H1 (cell line): ENCODE measurements at places on chromosomes 1 and 21.

DNA sequence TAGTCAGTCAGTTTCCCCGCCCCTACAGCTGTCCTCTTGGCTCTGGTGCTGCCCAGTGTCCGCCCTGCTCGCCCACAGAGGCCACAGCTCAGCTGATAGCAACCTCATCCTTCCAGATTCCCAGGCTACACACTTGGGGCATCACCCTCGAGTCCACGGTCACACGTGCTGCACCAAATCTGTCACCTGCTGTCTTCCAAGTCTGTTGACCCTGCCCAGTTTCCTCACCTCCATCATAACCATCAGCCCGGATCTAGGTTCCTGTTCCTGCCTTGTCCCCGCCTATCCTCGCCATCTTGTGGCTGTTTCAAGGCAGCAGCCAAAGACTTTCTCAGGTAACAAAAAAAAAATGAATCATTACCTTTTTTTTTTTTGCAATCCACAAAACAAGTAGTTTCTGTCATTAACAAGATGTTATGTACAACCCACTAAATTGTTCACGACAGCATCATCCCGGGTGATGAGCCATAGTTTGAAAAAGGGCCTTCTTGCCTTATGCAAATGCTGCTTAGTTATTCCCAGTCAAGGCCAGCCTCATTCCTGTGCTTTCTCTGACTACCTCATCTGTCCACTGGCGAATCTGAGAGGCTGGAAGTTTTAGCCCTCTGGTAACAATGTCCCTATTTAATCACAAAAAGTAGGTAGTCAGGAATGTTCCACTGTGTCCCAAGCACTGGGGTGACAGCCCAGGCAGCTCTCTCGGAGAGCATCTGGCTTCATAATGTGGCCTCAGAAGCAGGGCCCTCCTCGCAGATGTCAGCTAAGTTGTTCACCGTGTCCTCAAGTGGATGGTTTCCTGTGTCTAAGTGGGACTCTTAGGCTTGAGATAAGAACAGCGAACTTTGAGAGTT is 4.9 kb upstream of the MIIP start:
- H3K4me1 ChIP-seq, result no peaks in the 10 kb centered on the region
- H3K27me3 ChIP-seq, result no peaks in the 10 kb centered on the region
- DNase-seq, result no peak
- 0 out of 2 replicates have a peak overlapping the region, but pooled peaks have one; percentile 7 for H3K27ac ChIP-seq
- H3K4me3 ChIP-seq, result no peak overlapping the region
- peaks cover 30% of the 10 kb centered on the region; the same call in 1 of the 2 replicates for H3K36me3 ChIP-seq

GRCh38 chr21:28608646-28609045 is 384.0 kb downstream of the LTN1 start:
- H3K4me3 ChIP-seq, result no peak overlapping the region
- H3K4me1 ChIP-seq, result no peaks in the 10 kb centered on the region
- no peak for DNase-seq
- H3K27ac ChIP-seq, result no peak overlapping the region
- no peaks in the 10 kb centered on the region for H3K27me3 ChIP-seq

DNA sequence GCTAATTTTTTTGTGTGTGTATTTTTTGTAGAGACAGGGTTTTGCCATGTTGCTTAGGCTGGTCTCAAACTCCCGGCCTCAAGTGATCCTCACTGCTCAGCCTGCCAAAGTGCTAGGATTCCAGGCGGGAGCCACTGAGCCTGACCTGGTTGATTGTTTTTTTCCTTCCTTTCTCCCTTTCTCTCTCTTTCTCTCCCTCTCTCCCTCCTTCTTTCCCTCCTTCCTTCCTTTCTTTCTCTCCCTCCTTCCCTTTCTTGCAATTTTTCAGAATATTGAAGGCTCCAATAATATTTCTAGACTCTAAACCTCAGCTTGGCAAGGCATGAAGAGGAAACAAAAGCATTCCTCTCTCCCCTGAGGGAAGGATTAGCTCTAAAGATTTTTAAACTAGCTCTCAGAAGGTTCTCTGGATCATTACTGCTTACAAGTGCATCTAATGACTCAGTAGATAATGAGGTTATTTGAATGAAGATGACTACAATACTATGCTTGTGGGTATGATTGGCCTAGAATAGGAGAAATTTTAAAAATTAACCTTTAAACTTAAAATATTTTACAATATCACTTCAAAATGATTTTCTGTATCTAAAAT is 68.5 kb upstream of the GADD45A start:
- no peak overlapping the region for H3K27ac ChIP-seq
- H3K27me3 ChIP-seq, result no peaks in the 10 kb centered on the region
- no peaks in the 10 kb centered on the region for H3K36me3 ChIP-seq

GRCh38 chr1:184101571-184101970 is 50.0 kb downstream of the TSEN15 start:
- DNase-seq, result no peak
- H3K27me3 ChIP-seq, result no peaks in the 10 kb centered on the region
- H3K4me1 ChIP-seq, result no peaks in the 10 kb centered on the region
- H3K36me3 ChIP-seq, result no peaks in the 10 kb centered on the region
- no peak overlapping the region for H3K27ac ChIP-seq

GRCh38 chr1:111199881-111200801 is at the start of gene DENND2D:
Gene DENND2D, minus strand, starts transcription at chr1:111200646. Its CDS starts 187 bp downstream, at chr1:111200459.
- H3K4me1 ChIP-seq, result no peaks in the 10 kb centered on the region; the same call in 1 of the 2 replicates
- H3K4me3 ChIP-seq, result no peak within 1 kb of the TSS
- H3K36me3 ChIP-seq, result no peaks in the 10 kb centered on the region
- H3K27me3 ChIP-seq, result peaks cover 22% of the 10 kb centered on the region
- H3K27ac ChIP-seq, result no peak within 1 kb of the TSS
- no peak for DNase-seq

DNA sequence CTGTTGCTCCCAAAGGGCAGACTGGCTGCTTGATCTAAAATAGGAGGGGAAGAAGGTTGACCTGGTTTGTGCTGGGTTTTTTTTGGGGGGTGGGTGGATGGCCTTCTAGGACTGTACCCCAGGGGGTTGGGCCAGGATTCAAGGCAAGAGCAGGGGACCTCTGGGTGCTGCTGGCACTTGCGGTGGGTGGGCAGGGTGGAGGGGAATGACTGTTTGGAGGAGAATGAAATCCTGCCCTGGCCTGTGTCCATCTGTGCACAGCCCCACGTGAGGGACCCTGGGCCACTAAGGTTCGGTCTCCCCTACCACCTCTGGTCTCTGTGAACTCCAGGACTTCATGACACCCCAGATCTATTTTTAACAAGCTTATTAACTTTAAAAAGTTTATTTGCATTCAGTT is 414.2 kb downstream of the PTPRU start:
- no peaks in the 10 kb centered on the region for H3K27me3 ChIP-seq
- no peak overlapping the region for H3K27ac ChIP-seq
- no peak for DNase-seq
- no peak overlapping the region for H3K4me3 ChIP-seq
- no peaks in the 10 kb centered on the region for H3K4me1 ChIP-seq
